ENCODE measurements at places on chromosomes 12 and 14.

DNA sequence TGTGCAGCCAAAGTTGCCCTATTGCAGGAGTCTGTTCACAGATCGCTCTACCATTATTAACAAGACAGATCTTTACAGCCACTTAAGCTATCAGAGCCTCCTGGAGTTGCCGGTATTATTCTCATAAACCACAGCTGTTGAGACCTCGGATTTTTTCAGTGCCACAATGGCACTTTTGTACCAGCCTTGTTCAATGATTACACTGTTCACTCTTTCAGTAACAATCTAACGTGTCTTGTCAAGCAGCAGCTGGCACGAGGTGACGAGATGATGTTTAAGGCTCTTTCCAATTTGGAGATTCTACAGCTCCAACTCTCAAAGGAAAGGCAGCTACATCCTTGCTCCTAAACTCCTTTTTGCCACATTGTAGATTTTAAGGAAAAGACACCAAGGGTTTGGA, 30.7 kb downstream of the LRIG3 start:
- no peak for DNase-seq

GRCh38 chr12:89971880-89972279, 263.2 kb upstream of the ATP2B1 start:
- DNase-seq = no peak

- DNase-seq = no peak
These were observed 528.2 kb downstream of the MED13L start for GRCh38 chr12:115749071-115749841.

- no peak for DNase-seq
These were observed 70.9 kb upstream of the RERGL start for GRCh38 chr12:18160901-18161300.

- DNase-seq = peak; percentile 67
These were observed 9.9 kb downstream of the UBC start for GRCh38 chr12:124904306-124905098.

GRCh38 chr14:99506276-99506675, 25.1 kb downstream of the CCNK start:
- DNase-seq = no peak

DNA sequence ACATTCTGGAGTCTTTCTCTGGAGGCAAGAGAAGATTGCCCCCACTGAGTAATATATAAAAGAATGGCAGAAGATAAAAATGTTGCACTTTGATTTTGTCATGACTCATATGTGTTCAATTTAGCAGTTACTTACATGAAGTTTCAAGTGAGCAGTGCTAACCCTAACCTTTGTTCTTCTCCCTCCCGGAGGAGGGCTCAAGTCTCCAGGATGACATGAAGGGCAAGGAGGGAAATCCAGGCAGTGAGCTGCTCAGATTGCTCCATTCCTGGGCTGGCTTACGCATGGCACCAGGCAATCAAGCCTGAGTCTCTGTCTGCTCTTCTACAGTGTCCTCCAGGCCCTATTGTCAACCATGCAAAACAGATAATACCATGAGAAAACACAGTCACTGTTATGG, 322.3 kb downstream of the DUSP6 start:
- DNase-seq = no peak

DNA sequence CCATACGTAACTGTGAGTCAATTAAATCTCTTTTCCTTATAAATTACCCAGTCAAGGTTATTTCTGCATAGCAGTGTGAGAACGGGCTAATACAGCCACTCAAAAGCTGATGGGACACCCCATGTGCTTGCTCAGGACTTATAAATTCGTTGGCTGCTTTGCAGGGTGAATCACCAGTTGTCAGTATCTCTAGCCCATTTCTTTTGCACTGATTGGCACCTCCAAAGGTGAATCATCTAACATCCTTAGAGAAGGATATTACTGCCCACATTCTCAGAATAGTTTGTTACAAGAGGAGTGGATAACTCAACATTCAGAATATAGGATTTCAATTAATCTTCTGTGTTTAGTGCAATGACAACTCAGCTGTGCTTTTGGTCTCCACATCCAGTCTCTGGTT, 601.5 kb downstream of the KCNH5 start:
- no peak for DNase-seq

DNA sequence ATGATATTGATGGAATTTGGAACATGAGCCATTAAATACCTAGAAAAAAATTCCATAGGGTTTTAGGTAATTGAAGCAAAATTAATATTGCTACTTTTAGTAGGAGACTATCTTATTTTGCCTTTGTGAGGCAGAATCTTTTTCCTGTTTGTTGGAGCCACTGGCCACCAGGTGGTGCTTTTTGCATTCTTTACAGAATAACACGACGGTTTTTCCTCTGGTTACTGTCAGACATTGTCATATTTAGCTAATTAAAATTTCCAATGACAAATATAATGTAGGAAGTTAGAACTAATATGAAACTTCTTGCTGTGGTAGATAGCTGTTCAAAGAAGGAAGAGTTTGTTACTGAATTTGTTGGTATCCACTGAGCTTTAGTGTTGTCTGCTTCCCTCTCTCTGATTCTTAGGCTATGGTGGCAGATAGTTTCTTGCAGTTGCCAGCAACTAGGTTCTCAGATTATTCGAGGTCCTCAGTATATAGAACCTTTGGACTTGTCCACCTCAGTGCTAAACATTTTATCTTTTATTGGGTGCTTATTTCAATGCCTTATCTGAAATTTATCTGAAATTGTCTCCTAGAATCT, 25.7 kb downstream of the RAB21 start:
- peak; percentile 76 for DNase-seq

- no peak for DNase-seq
These were observed 102.8 kb downstream of the ZNF664 start for GRCh38 chr12:124075841-124076240.

DNA sequence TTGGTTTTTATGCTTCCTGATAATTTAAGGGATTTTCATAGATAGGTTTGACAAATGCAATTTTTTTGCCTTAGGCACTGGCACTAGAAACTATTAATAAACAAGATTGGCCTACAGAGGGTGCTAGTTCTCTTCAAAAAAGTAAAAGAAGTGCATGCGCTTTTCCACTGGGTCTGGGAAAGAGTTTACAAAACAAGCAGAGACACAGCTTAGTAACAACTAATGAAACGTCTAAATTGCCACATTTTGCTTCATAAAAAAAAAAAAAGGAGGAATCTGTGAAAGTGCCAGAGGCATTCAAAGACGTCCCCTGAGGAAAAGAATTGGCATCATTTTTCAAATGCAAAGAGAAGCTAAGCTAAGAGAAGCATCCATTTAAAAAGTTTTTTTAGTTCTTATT, 58.3 kb upstream of the EEA1 start:
- DNase-seq = peak; percentile 67

- DNase-seq = no peak
These were observed 215.4 kb downstream of the MSRB3 start for GRCh38 chr12:65493913-65494245.

GRCh38 chr14:68919129-68919927, 59.8 kb downstream of the ACTN1 start:
- DNase-seq = no peak

- DNase-seq = no peak
These were observed 18.7 kb downstream of the ZFYVE21 start for GRCh38 chr14:103734081-103734888.

DNA sequence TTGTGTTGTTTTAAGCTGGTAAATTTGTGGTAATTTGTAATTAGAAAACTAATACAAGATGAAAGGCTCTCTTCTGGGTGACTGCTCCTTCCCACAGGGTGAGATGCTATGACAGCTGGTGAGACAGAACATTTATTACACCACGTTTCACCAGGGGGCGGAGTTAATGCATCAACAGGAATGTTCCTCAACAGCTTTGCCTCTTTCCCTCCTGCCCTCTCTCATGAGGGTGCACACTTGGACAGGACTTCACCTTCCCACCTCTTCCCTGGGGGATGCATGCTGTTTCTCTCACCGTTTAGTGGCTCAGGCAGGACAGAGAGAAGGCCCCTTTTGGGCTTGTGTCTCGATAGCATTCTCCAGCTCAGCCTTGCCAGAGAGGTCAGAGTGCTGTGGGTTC, 13.4 kb upstream of the PPP1R1A start:
- DNase-seq = no peak

DNA sequence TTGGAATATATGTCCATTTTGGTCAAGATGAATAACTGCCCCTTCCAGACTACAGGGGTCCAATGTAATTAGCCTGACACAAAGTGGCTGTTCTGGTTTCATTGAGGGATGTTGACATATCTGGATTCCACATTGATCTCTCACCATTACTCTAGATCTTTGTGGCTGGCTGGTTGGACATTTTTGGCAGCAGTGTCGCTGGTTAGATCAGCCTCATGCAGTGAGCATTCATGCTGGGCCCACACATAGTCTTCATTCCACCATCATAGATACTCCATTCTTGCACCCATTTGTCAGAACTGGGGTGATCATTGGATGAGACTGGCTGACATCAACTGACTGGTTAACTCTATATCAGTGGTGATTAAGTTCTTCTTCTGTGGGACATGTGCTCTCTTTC, 74.4 kb downstream of the MGST1 start:
- no peak for DNase-seq

Measured in hematopoietic multipotent progenitor cell treated with erythropoietin and hydrocortisone succinate and interleukin-3 and kit ligand, for 17 days (in vitro differentiated cells).